Activated T-cell treated with anti-CD3 and anti-CD28 coated beads for 1 hour (primary cell): ENCODE measurements at places on chromosomes 12 and 14.

DNA sequence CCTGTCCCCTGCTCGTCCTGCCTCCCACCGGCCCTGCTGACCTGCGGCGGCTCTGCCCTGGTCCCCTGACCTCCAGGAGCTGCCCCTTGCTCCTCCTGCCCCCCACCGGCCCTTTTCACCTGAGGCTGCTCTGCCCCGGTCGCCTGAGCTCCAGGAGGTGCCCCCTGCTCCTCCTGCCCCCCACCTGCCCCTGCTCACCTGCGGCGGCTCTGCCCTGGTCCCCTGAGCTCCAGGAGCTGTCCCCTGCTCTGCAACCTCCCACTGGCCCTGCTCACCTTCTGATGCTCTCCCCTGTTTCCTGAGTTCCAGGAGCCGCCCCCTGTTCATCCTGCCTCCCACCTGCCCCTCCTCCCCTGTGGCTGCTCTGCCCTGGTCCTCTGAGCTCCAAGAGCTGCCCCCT lies 101.3 kb downstream of the TMEM121 start:
- DNase-seq: no peak

DNA sequence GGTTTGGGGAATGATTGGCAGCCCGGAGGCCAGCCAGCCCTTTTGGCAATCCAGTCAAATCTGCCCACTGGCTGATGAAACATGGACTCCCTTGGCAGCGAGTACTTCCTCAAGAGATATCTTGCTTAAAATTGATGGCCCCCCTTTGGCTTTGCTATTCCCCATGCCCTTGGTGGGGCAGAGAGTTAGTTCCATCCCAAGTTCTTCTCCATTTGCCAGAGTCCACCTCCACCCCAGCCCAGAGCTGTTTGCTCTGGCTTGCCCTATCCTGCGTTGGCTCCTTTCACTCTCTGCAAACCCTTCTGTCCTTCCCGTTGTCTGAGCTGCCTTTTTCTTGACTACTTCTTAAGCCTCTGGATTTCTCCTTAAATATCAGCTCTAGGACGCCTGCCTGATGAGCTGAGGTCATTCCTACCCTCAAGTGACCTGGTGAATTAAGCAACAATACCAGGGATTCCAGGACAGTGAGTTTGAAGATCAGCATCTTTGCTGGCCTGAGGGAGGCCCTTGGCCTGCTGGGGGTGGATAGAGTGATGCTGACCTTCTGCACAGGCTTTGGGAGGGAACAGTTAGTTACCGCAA lies 212.0 kb downstream of the CACNA1C start:
- no peak for DNase-seq

GRCh38 chr12:25054076-25054782 lies 105.3 kb upstream of the BCAT1 start:
- DNase-seq: no peak

GRCh38 chr12:124436366-124436765 lies 131.0 kb downstream of the NCOR2 start:
- no peak for DNase-seq

GRCh38 chr14:105425823-105426247 lies 6.2 kb downstream of the MTA1 start:
- DNase-seq: no peak

- DNase-seq: no peak
Measured at GRCh38 chr12:104719700-104720338, 238.3 kb downstream of the SLC41A2 start.

GRCh38 chr12:15728118-15728598 lies 61.0 kb downstream of the EPS8 start:
- no peak for DNase-seq

DNA sequence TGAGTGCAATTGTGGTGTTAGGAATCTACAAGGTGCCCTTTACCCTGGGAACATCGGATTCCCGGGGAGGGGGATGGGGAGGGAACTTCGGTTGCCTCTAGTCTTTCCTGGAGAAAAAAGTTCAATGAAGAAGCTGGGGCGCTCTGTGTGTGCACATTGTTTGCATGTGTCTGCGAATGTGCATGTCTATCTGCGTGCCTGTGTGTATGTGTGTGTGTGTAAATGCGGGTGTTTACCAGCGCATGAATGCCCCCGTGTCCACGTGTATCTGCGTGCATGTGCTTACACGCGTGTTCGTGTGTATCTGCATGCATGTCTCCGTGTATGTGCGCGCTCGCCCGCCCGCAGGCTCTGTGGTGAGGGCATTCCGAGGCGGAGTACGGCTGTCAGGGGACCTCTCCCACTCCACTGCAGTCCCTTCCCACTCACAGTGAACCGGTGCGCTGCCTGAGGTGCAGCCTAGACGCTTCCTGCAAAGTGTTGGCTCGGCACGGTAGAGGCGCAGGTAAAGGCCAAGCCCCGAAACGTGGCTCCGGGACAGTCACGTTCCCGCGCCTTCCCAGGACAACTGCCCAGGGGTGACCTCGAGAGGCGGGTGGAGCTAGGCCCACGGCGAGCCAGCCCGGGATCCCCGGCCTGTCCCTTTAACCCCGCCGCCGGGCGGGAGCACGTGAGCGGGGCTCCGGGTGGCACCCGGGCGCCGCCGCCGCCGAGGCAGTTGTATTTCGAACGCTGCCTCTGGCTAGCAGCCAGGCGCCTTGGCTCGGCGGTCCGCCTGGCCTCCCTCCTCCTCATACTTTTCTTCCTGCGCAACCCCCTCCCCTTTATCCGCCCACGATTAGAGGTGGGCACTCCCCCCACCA lies 539 bp upstream of the HMGA2 start:
- DNase-seq: no peak

- no peak for DNase-seq
Measured at GRCh38 chr12:132067182-132067581, 76.9 kb downstream of the DDX51 start.

DNA sequence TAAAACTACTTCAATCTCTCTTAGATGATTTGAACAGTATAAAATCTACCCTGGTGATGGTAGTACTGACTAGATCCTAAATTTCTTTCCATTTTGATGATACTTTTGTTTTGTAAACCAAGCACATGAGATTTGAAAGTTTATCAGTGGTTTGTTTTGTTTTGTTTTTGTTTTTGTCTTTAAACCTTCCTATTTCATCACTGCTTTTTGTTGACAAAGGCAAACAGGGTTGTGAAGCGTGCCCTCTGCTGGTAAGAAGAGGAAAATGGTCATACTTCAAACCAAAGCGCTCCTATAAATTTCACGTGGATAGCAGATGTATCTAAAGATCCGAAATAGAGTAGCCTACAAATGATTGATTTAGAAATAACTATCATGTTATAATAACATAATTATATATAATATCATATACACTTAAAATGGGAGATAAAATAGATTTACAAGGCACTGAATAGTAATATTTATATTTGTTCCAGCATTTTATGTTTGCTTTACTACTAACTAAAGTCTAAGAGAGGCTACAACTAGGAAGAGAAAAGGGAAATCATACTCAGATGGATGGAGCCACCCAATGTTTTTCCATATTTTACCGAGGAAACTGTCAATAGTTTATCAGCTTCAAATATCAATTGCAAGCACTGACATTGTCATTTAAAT lies 254.0 kb upstream of the USP15 start:
- DNase-seq: no peak

GRCh38 chr12:82876075-82876474 lies 189.4 kb downstream of the TMTC2 start:
- DNase-seq: no peak

- no peak for DNase-seq
Measured at GRCh38 chr14:24102357-24103048, 8.4 kb downstream of the PCK2 start.

DNA sequence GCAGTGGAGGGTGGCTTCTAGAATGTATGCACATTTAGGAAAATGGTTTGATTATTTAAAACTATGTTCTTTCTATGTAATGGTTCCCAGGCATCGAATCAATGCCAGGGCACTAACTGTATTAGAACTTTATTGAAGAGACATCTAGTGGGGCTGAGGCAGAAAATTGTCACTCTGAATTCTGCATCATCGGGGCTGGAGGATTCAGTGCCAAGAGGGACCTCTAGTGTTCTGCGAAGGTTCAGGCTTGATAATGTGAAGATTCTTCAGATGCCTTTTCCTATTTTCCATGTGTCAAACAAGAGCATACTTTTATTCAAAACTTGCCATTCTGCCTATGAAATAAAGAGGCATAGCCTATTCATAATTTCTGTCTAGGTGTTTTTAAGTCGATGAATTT lies 146.3 kb downstream of the CAND1 start:
- DNase-seq: no peak

DNA sequence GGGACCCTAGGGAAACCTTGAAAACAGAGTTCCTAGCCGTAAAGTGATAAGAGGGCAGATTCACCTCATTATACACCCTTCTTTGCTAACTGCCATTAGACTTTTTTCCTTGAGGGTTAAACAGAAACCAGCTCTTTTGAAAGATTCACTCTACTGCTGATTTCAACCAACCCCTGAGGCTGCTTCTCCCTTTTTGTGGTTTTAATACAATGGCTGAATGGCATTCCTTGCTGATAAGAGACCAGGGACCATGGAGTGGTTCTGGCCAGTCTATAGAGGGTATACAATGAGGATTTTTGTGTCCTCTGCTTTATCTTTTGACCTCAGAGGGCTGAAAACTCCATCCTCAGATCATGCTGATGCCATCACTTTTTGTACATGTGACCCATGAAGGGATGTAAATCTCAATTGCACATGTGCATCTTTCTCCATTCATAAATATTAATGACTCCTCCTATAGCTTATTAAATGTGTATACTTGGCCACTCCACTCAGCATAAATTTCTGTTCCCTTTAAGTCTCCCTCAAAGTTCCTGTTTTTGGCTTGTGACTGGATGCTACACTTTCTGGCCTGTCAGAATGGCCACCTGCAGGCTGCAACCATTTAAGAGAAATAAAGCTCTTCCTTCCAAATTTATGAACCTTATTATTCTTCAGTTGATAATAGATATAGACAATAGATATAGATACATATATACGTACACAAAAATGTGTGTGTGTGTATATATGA lies 233.8 kb upstream of the SEL1L start:
- no peak for DNase-seq

GRCh38 chr14:50371546-50371945 lies 25.1 kb downstream of the CDKL1 start:
- no peak for DNase-seq

DNA sequence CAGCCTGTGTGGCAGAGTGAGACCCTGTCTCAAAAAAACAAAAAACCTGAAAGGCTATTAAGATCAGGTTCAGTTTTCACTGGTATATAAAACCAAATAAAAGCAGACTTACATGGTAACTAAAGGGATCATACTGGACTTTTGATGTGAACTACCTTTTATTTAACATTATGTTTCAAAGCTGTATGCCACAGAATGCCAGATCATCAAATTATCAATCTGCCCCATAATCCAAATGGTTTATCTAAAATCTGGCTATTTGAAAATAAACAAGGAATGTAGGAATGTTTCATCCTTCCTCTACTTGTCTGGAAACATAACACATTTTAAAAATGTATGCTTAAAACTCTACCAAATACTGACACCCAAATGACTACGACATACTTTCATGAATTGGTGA lies 14.2 kb downstream of the NID2 start:
- no peak for DNase-seq

DNA sequence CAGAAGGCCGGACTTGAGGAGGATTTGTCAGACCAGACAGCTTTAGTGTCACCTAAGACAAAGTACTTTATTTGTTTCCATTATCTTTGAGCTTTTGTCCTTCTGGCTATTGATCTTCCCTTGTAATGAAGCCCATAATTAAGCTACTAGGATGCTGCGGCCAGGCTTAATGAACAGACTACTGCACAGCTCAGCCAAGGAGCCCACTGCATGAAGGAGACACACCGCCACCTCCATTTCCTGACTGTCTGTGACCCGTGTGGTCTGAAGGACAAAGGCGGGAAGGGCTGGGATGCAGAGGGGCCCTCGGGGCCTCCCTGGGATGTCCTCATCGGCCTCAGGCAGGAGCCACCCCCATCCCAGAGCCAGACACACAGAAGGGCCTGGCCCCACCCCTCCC lies 31.0 kb upstream of the GALNT9 start:
- no peak for DNase-seq

GRCh38 chr12:74539765-74540526 lies 2.3 kb downstream of the ATXN7L3B start:
- no peak for DNase-seq

DNA sequence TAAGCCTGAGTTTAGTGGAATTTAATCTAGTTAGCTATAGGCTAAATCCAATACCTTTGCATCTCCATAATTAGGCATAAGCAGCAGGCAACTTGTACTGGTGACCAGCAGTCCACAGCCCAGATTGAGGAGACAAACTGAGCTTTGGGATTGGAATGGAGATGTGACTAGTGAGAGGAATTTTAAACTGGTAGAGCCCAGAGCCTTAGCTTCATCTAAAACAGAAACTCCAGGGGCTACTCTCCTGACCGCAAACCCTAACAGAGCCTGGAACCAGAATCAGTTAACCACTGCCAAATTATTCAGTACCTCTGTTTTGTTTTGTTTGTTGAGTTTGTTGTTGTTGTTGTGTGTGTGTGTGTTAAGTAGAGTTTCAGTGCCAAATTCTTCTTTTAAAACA lies 53.2 kb downstream of the TSPAN19 start:
- DNase-seq: no peak

- DNase-seq: no peak
Measured at GRCh38 chr12:69417741-69418167, 52.4 kb upstream of the FRS2 start.

DNA sequence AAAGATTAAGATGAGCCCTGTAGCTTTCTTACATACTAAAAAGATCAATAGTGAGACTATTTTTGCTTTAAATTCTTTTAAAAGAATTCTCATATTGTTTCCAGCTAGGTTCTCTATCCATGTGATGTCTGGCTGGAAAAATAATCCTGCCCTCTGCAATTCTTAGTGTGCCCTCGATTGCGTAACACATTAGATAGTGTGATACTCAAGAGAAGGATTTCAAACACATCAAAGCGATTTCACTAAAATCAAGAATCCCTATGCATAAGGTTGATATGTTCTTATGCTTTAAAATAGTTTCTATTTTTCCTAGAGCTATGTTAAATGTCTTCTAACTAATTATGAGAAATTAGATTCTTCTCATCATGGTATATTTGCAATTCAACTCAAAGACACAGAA lies 127.3 kb upstream of the PLEKHA5 start:
- no peak for DNase-seq

DNA sequence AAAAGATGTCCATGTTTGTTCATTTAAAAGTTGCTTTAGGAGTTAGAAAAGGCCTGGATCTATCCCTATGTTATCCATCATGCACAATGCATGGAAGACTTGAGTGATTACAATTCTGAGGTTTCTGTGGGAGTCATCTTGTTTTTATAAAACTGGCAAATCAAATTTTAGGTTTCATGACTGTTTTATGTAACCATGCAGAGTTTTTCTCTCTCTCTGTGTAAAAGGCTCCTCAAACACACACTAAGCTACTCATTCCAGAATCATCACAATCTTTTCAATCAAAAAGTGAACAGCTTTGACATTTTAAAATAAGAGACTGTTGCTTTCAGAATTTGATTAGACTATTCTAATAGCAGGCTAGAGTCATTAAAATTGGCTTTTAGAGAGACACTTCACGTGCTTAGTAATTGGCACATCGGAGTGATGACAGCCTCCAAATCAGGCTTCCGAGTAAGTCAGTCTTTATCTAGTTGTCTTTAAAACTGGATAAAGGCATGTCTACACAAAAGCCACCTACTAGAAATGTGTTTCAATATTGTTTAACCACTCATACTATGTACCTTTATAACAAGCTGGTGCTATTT lies 31.9 kb downstream of the PRICKLE1 start:
- no peak for DNase-seq

GRCh38 chr12:4562034-4562657 lies at the start of gene DYRK4:
TSS of gene DYRK4 (plus strand) at chr12:4562208. CDS start at chr12:4562246, 38 bp downstream.
- DNase-seq: no peak
